ENCODE measurements at places on chromosomes 3 and 15.

- DNase-seq: no peak
Measured at GRCh38 chr3:56621681-56622080, 61.4 kb downstream of the TASOR start.

DNA sequence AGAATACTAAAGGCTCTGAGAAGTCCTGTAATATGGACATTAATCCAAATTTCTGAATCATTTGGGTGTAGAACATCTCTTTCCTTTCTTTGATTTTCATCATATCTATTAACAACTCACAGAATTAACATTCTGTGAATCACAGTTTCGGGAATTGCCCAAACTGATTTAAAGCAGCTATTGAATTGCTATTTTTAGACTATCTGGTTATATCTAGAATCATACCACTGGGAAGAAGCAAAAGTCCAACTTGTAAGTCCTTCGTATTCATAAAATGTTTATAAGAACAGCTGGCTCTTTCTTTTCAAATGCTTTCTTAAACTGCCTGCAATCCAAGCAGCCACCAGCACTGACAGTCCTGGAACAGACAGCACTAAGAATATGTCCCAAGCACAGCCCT lies 733.0 kb downstream of the NTRK3 start:
- DNase-seq: no peak

DNA sequence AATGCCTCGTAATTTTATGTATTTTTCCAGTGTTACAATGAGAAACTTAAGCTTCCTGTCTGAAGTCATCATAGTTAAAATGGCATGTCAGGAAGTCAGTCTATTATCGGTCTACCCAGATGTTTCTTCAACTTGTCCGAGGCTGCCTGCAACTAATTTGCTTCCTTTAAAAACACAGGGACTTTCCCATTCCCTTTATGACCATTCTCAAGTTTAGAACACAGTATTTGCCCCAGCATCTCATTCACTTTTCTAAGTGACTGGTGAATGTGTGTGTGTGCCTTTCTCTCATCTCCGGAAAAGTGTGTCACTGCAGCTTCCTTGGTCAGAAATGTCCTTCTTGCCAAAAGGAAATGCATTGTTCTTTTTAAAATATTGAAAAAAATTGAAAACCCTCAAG lies 466.6 kb downstream of the RAP2B start:
- no peak for DNase-seq

DNA sequence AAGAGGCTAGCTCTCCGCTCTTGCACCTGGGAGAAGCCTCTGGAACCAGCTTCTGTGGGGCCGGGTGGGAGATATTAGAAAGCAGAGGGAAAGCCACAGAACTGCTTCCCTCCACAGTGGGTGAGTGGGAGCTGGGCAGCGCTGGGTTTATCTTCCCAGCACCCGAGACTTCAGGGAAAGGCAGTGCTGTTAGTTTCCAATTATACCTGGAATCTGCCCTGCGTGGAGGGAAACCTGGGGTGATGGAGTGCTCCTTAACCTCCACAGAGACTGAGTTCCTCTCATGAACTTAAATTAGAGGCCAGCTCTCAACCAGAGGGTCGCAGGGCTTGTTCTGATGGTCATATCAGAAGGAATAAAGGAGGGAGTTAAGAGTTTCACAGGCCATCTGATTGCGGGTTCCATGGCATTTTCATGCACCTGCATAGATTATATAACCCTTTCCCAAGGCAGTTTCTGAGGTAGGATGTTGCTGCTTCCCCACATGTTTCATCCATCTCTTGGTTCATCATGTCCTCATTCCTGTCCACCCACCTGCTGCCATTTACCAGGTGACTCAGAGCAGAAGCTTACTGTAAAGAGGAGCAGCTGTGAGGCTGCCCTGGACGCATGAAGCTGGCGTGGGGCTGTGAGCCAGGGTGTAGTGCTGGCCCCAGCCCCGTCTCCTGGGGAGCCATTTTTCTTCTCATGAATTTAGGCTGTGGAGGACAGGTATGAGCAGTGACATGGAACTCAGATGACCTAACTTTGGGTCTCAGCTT lies 42.5 kb downstream of the CA12 start:
- DNase-seq: no peak

DNA sequence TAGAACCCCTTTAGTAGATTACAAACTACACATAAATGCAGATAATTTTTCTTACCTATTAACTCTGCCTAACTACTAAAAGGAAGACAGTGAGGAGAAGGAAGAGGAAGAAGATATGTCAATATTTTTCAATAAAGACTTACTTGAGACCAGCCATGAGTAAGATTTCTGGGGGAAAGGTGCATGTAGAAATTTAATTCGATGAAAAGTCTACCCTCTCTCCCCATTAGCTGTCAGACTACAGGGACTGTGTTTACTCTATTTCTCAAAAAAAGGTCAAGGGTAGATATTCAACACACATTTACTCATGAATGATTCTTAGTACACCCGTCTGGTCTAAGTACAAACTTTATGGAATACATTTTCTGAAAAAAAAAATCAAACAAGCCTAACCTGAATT lies 6.8 kb downstream of the TSPAN3 start:
- no peak for DNase-seq

GRCh38 chr3:53748512-53749271 lies 97.5 kb downstream of the CHDH start:
- DNase-seq: no peak

Data from T-helper 22 cell (primary cell).